ENCODE measurements at places on chromosomes 16 and 17.

- H3K36me3 ChIP-seq = no peaks in the 10 kb centered on the region
- no peaks in the 10 kb centered on the region for H3K4me1 ChIP-seq
- H3K27me3 ChIP-seq = no peaks in the 10 kb centered on the region
- H3K4me3 ChIP-seq = no peak overlapping the region
- no peak for DNase-seq
These were observed 380.0 kb upstream of the SOX9 start for GRCh38 chr17:71740866-71741265.

DNA sequence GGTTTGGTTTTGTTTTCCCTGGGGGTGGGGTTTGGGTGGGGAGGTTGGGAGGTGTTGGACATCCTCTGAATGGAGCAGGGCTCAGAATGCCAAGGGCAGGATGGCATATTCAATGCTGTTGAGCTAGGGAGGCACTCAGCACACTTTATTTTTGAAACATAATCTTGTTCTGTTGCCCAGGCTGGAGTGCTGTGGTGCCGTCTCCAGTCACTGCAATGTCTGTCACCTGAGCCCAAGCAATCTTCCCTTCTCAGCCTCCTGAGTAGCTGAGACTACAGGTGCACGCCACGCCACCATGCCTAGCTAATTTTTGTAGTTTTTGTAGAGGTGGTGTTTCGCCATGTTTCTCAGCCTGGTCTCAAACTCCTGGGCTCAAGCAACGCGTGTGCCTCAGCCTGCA lies 186.1 kb downstream of the RPTOR start:
- no peak for DNase-seq
- H3K4me3 ChIP-seq = no peak overlapping the region
- H3K4me1 ChIP-seq = peaks cover 55% of the 10 kb centered on the region
- no peaks in the 10 kb centered on the region for H3K36me3 ChIP-seq
- no peaks in the 10 kb centered on the region for H3K27me3 ChIP-seq

DNA sequence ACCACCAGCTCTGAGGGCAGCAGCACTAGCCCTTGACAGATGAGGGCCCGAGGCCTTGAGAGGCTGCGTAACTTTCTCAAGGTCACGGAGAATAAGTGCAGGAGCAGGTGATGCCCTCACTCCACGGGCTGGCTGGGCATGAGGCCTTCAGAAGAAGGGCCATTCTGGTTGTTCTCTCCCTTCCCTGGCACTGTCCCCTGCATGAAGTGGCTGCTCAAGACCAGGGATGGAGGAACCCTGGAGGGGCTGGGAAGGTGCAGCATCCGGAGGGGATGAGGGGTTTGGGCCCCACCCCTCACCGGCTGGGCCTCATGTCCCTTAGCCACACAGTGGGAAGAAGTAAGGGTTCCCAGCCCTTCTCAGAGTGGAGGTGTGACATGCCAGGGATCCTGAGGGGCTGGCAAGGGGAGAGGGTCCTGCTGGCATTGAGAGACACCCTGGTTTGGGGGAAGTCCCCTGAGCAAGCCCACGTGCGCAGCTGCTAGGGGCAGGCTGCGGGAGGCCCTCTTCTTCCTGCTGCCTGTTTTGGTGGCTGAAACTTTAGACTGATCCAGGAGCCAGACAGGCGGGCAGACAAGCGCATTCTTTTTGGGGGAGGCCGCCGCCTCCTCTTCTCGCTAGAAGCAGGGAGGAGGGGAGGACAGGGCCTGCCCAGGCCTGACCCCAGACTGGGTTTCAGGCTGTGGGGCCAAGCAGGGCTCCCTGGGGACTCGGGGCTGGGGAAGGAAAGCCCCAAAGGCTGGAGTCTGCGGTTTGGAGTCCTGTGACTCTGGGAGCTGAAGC lies 74.0 kb downstream of the N4BP1 start:
- no peak overlapping the region for H3K4me3 ChIP-seq
- peaks cover 50% of the 10 kb centered on the region for H3K4me1 ChIP-seq
- DNase-seq = no peak
- no peaks in the 10 kb centered on the region for H3K27me3 ChIP-seq
- no peaks in the 10 kb centered on the region for H3K36me3 ChIP-seq

- no peak for DNase-seq
- H3K4me1 ChIP-seq = no peaks in the 10 kb centered on the region
- H3K4me3 ChIP-seq = no peak overlapping the region
- H3K27me3 ChIP-seq = peaks cover 67% of the 10 kb centered on the region
- no peak overlapping the region for H3K27ac ChIP-seq
- H3K36me3 ChIP-seq = no peaks in the 10 kb centered on the region
These were observed 631 bp downstream of the CDH3 start for GRCh38 chr16:68645494-68646388.

- H3K27me3 ChIP-seq = no peaks in the 10 kb centered on the region
- no peak overlapping the region for H3K4me3 ChIP-seq
- H3K36me3 ChIP-seq = no peaks in the 10 kb centered on the region
- no peak for DNase-seq
These were observed 10.8 kb upstream of the P2RX1 start for GRCh38 chr17:3926860-3927627.

- H3K4me1 ChIP-seq = no peaks in the 10 kb centered on the region
- no peak overlapping the region for H3K4me3 ChIP-seq
- no peaks in the 10 kb centered on the region for H3K27me3 ChIP-seq
- no peak overlapping the region for H3K27ac ChIP-seq
- no peaks in the 10 kb centered on the region for H3K36me3 ChIP-seq
These were observed 97.1 kb upstream of the HS3ST3A1 start for GRCh38 chr17:13698832-13699231.

- no peak overlapping the region for H3K27ac ChIP-seq
- DNase-seq = no peak
- H3K27me3 ChIP-seq = no peaks in the 10 kb centered on the region
- H3K36me3 ChIP-seq = peaks cover 3% of the 10 kb centered on the region
These were observed 7.6 kb downstream of the FBRS start for GRCh38 chr16:30665830-30666190.

GRCh38 chr16:49563666-49564065 lies 190.1 kb downstream of the C16orf78 start:
- H3K27me3 ChIP-seq = no peaks in the 10 kb centered on the region
- no peaks in the 10 kb centered on the region for H3K36me3 ChIP-seq
- DNase-seq = no peak
- no peak overlapping the region for H3K4me3 ChIP-seq
- H3K27ac ChIP-seq = no peak overlapping the region

DNA sequence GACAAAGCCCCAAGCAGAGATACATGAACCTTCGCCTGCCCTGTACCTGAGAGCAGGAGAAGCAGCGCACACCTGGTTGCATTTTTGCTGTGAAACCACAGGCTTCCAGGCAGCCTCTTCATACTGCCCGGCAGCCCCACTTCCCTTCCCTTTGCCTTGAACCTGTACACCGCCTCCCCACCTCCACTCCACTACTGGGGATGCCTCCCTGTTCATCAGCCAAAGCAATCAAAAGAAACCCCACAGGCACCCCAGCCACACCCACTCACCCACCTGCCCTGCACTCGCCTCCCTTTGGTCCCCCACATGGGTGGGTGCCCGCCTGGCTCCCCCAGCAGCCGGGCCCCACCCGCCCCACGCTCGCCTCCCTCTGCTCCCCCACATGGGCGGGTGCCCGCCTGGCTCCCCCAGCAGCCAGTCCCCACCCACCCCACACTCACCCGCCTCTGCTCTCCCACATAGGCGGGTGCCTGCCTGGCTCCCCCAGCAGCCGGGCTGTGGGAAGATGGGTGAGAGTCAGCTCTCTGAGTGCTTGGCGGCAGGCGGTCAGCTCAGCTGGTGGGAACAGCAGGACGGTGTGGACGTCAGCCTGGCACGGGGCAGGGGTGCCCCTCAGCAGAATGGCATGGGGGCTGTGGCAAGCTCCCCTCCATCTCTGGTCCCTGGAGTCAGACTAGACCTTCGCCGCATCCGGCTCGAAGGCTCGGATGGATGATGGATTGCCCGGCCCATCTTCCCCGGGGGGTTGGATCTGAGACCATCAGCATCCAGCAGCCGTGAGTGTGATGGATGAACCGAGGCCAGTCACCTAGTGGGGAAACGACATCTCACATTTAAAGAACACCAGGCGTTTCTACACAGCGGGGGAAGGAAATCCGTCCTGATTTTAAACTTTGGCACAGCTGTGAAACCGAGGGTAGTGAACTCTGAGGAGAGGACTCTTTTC lies 135.6 kb downstream of the BANP start:
- H3K27ac ChIP-seq = no peak overlapping the region
- no peaks in the 10 kb centered on the region for H3K27me3 ChIP-seq
- H3K4me1 ChIP-seq = peaks cover 14% of the 10 kb centered on the region
- H3K36me3 ChIP-seq = no peaks in the 10 kb centered on the region
- no peak overlapping the region for H3K4me3 ChIP-seq

Data from gastrocnemius medialis (tissue), 4 donors.